ENCODE measurements at places on chromosomes 16 and 17.

DNA sequence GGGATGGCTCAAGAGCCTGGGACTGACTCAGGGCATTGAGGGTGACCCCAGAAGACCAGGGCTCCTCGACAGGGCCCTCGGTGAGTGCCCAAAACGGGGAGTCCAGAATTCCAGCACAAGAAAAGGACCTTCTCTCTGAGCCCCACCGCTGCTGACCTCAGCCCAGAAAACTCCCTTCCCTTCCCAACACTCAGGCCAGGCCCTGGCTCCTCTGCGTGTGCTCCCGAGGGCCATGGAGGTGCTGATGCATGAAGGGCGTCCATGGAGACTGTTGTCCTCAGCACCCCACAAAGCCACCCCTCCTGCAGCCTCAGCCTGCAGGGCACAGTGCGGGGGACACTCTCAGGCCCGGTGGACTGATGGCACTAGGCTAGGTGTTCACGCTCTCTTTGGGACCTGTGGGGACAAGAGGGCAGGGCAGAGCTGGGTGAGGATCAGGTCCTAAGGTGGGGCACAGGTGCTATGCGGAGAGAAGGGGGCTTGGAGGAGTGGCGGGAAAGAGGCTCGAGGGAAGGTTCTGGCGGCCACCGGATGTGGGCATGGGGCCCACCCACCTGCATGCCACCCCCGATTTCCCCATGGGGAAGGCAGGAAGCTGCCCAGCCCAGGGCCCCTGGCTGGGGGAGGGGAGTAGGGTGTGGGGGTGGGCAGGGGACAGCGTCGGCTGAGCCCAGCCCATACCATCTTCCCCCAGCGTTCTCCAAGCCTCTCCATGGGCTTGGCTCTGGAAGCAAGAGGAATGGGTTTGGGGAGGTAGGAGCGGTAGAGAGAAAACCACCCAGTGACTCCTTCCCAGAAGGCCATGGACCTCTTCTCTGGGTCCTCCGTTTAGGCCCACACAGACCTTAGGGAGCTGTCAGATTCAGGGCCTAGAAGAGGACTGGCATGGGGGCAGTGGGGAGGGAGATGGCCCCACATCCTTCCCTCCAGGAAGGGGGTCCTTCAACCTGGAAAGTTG, 4.5 kb upstream of the TSPOAP1 start:
- DNase-seq = no peak

DNA sequence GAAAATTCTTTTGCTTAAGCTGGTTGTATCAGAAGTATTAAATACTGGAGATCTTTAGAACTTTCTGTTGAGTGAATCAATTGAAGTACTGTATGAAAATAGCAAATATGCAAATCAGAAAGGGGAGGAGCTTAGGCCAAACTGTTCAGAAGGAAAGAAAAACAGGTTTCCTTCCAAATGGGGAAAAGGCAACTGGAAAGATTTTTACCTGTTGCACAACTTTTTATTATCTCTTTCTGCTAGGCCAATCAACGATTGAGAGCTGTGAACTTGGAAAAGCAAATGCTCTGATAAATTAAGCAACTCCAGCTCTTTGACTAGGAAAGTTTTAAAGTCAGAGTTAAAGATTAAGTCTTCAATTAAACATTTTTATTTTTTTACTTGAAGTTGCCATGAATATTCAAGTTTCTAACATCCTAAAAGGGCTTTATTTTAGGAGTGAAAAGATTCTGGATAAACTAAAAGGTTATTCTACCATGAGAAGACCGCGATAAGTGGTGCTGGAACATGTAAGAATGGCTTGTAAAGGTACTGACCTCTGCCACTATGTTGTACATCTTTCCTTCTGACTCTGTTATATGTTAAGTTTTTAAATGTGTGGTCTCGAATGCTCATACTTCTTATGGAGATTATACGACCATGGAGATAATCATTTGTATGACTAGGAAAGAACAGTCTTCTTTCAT, 16.5 kb downstream of the DCUN1D3 start:
- no peak for DNase-seq

GRCh38 chr17:17789828-17790636, 46.8 kb downstream of the SREBF1 start:
- DNase-seq = no peak

GRCh38 chr17:47888293-47888692, 7.7 kb upstream of the SP2 start:
- no peak for DNase-seq

DNA sequence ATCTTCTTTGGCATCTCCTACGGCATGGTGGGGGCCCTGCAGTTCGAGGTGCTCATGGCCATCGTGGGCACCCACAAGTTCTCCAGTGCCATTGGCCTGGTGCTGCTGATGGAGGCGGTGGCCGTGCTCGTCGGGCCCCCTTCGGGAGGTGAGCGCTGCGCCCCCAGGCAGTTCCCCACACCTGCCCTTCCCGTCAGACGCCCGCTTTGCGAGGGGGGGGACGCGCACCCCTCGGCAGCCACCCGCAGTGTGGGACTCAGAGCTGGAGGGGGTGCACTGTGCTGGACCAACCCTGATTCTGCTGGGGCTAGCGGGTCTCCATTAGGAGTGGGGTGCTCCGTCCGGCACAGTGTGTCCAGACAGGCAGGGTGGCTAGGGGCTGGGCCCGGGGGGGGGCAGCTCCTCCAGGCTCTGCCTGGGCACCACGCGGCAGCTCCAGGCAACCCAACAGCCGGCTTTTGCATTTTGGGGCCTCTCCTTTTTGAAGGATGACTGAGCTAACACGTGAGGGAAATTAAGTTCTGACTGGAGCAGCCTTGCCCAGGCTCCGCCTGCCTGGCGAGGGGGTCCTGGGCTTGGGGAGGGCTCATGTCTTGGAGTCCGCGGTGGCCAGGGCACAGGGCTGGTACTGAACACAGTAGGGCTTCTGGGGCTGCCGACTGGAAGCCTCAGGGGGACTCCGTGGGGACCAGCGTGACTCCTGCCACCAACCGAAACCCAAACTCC, 9.1 kb downstream of the SLC16A3 start:
- no peak for DNase-seq

DNA sequence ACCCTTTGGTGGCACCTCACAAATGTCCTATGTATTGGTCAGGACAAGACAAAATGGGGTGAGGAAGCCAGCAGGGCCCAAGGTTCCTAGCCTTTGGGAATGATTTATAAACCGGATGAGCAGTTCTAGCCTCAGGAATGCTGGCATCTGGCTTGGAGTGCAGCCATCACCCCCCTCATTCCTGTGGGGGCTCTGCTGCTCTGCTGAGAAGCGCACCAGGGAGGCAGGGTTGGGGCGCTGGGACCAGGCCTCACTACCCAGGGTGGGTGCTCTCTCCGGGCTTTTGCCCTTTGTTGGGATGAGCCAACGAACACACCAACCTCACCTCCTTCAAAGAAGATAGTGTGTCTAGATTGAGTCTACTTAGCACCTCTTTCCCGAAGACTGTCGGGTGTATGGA, 39.2 kb downstream of the TMEM11 start:
- no peak for DNase-seq

DNA sequence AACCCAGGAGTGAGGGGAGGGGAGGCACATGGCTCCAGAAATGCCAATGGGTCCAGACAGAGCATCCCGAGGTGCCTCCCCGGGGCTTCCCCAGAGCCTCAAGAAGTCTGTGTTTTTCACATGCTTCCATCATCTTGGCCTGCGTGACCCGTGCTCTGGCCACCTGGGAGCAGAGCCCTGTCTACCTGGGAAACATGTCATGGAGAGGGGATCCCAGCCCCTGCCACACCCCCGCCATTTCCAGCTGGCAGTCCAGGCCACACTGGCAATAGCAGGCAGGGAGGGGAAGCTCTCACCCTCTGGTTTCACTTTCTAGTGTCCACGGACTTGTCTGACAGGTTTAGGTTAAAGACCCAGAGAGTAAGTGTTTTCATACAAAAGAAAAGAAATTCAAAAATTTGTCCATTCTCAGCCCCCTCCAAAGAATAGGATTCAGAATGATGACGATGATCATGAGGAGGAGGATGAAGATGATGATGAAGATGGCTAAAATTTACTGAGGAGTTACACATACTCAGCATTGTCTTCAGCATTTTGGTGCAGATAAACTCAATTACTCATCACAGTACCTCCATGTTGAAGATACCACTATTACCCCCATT, 9.0 kb downstream of the SMIM5 start:
- no peak for DNase-seq

- no peak for DNase-seq
These were observed 34.1 kb upstream of the ADORA2B start for GRCh38 chr17:15910791-15911190.

DNA sequence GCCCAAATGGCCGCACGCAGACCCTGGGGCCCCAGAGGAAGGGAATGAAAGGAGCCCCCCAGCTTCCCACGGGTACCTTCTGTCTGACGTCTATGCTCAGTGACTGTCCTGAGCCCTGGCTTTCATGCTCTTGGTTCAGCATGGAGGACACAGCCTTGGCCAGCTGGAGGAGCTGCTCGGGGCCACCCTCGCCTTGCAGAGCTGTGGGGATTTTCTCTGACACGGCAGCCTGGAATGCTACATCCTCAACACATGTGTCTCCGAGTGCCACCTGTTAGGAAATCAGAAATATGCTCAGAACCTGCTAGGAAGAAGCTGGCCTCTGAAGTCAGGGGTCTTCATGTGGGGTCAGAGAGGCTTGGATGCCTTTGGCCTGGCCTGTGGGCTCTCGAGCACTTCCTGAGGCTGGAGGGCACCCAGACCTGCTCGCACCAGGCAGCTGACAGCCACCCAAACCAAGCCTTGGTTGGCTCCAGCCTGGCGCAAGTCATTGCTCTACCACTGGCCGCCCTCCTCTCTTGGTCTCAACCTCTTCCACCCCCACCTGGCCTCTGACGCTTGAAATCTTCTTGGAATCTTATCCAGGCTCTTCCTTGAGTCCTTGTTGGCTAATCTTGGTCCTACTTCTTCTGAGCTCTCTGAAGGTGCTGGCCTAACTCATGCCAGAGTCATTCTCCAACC, 63.7 kb upstream of the BCO1 start:
- DNase-seq = no peak

- DNase-seq = peak; percentile 44
These were observed 29.1 kb downstream of the LDHD start for GRCh38 chr16:75087375-75087979.

- no peak for DNase-seq
These were observed 222.5 kb upstream of the GSE1 start for GRCh38 chr16:85390511-85391174.

DNA sequence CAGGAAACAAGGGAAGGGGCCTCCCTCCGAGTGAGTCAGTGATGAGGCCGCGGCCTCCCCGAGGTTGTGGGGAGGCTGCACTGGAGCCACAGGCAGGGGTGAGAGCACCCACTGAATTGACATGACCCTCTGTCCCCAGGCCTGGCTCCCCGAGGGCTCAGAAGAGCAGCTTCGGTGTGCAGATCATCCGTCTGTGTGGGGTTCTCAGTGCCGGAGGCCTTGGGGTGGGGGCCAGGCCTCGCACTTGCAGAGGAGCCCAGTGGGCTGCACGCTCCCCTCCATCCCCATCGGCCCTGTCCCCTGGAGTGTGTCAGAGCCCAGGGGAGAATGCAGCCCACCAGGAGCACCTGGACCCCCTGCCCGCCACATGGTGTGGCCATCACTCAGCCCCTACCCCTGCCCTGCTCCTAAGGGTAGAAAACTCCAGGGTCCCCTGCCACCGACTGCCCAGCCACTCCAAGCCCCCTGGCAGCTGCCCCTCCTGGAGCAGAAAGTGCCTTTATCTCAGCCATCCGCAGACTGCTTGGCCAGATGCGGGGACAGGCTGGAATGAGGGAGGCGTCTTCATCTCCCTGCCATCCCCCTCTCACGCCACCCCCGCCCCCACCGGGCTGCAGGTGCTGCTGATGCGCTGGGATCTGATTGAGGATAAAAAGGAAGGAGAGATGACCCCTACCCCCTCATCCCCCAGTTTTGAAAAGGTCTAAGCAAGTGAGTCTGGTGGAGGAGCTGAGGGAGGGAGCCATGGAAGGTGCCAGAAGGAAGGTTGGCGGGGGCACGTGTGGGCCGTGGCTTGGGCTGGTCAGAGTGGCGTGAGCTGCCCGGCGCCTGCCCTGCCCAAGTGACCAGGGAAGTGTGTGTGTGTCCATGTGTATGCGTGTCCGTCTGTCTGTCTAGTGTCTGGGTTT, 358.3 kb downstream of the SEC14L1 start:
- no peak for DNase-seq

DNA sequence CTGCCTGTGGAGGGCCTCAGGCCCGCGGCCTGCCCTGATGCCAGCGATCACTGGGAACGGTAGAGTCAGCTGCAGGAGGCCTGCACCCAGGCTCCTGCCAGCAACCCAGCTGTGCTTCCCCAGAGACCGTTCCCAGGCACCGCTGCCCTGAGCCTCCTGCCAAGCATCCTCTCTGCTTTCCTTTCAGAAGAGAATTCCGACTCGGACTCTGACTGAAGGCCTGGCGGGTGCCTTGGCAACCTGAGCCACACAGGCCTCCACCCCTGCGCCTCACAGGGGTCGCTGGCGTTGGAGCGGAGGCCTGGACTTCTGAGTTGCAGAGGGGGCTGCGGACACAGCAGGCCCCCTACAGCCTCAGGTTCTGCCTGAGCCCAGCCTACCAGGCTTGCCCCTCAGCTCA, 7.9 kb downstream of the CMTM3 start:
- no peak for DNase-seq

DNA sequence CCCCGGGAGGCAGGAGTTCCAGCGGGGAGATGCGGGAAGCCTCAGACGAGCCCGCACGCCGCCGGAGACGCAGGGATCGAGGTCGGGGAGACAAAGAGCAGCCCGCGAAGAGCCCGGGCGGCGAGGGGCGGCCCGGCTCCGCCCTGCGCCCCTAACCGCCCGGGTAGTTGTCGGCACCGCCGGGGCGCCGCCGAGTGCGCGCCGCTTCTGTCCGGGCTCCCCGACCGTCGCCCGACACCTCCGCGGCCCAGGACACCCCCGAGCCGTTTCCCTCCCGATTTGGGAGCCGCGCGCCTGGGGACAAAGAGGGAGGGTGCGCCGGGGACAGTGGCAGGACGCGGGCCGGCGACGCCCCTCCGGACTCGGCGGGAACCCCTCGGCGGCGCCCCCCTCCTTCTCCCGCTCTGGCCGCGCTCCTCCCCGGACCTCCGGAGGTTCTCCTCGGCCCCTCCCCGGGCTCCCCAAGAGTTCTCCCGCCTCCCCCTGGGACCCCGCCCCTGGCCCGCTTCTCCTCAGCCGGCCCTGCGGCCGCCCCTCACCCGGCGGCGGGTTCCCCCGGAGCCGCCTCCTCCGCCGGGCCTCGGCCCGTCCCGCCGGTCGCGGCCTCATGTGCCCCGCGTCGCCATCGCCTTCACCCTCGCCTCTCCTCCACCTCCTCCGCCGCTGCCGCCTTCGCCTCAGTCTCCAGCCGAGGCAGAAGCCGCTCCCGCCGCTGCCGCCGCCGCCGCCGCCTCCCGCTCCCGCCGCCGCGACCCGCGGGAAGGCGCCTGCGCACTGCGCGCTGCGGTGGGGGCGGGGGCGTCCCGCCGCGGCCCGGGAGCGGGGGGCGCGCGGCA, at the start of gene GJC1:
GJC1 (minus strand) TSS at position 765 of the 836 bp plus-strand sequence. CDS start 24,470 bp downstream, outside the sequence.
- DNase-seq = no peak

GRCh38 chr17:4939546-4939795, 375 bp downstream of the SLC25A11 start:
- DNase-seq = no peak

All from NCI-H187 (cell line).